ENCODE measurements at places on chromosomes 4 and X. TPM values are rescaled to one million over a fixed set of nuclear protein-coding genes. Genes with fewer than 3 reads are reported as not detected.

DNA sequence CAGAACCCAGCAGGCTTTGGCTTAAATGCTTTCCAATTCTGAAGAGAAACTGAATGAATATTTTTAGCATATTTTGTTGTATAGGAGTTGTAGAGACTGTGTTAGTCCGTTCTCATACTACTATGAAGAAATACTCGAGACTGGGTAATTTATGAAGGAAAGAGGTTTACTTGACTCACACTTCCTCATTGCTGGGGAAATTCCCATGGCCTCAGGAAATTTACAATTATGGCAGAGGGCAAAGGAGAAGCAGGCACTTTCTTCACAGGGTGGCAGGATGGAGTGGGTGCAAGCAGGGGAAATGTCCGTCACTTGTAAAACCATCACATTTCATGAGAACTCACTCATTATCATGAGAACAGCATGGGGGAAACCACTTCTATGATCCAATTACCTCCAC, 291.7 kb downstream of the PACRGL start:
- no peak overlapping the region for H3K27ac ChIP-seq
- no peak overlapping the region for H3K4me3 ChIP-seq
- no peaks in the 10 kb centered on the region for H3K36me3 ChIP-seq
- no peaks in the 10 kb centered on the region for H3K27me3 ChIP-seq
- no peak for DNase-seq
- H3K4me1 ChIP-seq = no peaks in the 10 kb centered on the region

GRCh38 chr4:126718136-126718535, 914.6 kb upstream of the INTU start:
- H3K4me3 ChIP-seq = no peak overlapping the region
- no peaks in the 10 kb centered on the region for H3K27me3 ChIP-seq
- no peak overlapping the region for H3K27ac ChIP-seq
- H3K4me1 ChIP-seq = no peaks in the 10 kb centered on the region
- no peak for DNase-seq
- no peaks in the 10 kb centered on the region for H3K36me3 ChIP-seq

GRCh38 chr4:48635310-48635709, 144.8 kb downstream of the FRYL start:
- no peak overlapping the region for H3K4me3 ChIP-seq
- peaks cover 4% of the 10 kb centered on the region for H3K4me1 ChIP-seq
- H3K27ac ChIP-seq = no peak overlapping the region
- H3K27me3 ChIP-seq = no peaks in the 10 kb centered on the region
- no peak for DNase-seq

- no peak overlapping the region for H3K27ac ChIP-seq
- no peaks in the 10 kb centered on the region for H3K4me1 ChIP-seq
- DNase-seq = no peak
- H3K27me3 ChIP-seq = no peaks in the 10 kb centered on the region
Measured at GRCh38 chr4:95531141-95531540, 17.6 kb downstream of the UNC5C start.

DNA sequence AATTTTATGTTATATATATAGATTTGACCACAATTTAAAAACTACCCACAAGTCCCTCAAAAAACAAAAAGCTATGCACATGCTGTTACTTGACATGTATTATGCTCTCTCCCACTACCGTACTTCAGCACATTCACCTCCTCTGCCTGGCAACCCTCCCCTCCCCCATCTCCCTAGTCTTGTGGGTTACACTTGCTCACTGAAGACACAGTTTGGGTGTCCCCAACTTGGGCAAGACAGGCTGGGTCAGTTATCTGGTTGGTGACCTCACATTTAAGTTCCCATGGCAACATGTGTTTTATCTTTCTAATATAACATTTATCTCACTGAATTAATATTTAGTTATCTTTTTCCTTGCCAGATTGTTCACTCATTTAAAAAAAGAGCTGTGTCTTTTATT, 32.7 kb downstream of the SEC24D start:
- no peaks in the 10 kb centered on the region for H3K4me1 ChIP-seq
- H3K27ac ChIP-seq = no peak overlapping the region
- H3K4me3 ChIP-seq = no peak overlapping the region
- DNase-seq = no peak

- no peaks in the 10 kb centered on the region for H3K36me3 ChIP-seq
- no peak overlapping the region for H3K4me3 ChIP-seq
- no peaks in the 10 kb centered on the region for H3K4me1 ChIP-seq
Measured at GRCh38 chr4:53942712-53943111, 121.7 kb downstream of the CHIC2 start.

DNA sequence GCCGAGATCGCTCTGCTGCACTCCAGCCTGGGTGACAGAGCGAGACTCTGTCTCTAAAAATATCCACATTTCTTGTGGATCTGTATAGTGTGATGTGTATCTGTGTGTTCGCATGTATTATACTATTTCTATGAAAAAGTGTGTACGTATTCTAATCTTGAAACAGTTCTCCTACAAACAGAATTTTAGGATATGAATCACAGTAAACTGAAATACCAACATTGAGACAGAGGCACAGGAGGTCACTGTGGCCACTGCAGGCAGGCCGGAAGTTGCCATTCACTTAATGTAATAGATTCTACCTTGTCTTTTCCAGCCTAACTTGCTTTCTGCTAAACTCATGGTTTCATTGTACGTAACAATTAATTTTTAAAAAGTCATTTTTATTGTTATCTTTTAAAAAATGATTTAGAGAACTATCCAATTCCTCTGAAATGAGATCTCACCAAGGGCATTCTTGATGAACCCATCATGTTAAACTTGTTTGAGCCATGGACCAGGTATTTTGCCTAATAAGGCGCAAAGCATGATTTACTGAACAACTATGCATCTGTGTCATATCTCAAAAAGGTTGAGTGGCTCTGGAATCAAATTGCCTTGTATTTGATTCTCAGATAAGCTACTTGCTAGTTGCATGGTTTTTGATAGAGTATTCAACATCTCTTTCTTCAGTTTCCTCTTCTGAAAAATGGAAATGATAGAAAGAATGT, 154.9 kb upstream of the GYPA start:
- H3K4me1 ChIP-seq = no peaks in the 10 kb centered on the region
- no peak for DNase-seq
- no peak overlapping the region for H3K27ac ChIP-seq
- no peaks in the 10 kb centered on the region for H3K36me3 ChIP-seq

GRCh38 chr4:127732623-127733328, 2.6 kb downstream of the SLC25A31 start:
- peaks cover 3% of the 10 kb centered on the region for H3K27me3 ChIP-seq
- no peak for DNase-seq
- no peak overlapping the region for H3K27ac ChIP-seq
- no peaks in the 10 kb centered on the region for H3K36me3 ChIP-seq
- H3K4me3 ChIP-seq = no peak overlapping the region

DNA sequence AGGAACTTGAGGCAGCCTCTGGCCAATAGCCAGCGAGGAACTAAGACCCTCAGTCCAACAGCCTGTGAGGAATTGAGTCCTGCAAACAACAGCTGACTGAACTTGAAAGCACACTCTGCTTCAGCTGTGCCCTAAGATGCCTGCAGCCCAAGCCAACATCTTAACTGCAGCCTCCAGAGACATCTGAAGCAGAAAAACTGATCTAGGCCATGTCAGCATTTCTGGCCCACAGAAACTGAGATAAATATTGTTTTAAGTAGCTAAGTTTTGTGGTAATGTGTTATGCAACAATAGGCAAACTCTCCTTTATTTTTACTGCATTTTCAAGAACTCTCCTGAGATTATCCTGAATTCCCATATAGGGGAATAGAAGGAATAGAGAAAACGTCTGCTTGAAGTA, 24.4 kb upstream of the PIGA start:
- no peaks in the 10 kb centered on the region for H3K27me3 ChIP-seq
- no peak overlapping the region for H3K27ac ChIP-seq
- no peak overlapping the region for H3K4me3 ChIP-seq
- H3K36me3 ChIP-seq = no peaks in the 10 kb centered on the region
- no peak for DNase-seq

DNA sequence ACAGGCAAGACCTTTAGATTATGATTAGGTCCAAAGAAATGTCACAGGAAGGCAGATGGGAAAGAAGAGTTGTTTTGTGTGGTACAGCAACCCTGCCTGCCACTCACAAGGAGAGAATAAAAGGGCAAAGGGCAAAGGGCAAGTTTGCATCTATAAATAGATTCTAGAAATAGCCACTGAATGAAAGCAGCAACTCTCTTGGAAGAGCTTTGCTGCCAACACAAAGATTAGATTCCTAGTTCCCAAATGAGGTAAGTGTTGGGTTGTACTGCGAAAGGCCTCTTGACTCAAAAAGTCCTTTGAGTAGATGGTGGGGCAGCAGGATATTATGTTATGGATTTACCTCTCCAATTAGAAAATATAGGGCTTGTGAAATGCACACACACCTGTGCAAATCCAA, 61.2 kb downstream of the MOSPD2 start:
- no peaks in the 10 kb centered on the region for H3K36me3 ChIP-seq
- H3K4me1 ChIP-seq = no peaks in the 10 kb centered on the region
- H3K27ac ChIP-seq = no peak overlapping the region
- DNase-seq = no peak

DNA sequence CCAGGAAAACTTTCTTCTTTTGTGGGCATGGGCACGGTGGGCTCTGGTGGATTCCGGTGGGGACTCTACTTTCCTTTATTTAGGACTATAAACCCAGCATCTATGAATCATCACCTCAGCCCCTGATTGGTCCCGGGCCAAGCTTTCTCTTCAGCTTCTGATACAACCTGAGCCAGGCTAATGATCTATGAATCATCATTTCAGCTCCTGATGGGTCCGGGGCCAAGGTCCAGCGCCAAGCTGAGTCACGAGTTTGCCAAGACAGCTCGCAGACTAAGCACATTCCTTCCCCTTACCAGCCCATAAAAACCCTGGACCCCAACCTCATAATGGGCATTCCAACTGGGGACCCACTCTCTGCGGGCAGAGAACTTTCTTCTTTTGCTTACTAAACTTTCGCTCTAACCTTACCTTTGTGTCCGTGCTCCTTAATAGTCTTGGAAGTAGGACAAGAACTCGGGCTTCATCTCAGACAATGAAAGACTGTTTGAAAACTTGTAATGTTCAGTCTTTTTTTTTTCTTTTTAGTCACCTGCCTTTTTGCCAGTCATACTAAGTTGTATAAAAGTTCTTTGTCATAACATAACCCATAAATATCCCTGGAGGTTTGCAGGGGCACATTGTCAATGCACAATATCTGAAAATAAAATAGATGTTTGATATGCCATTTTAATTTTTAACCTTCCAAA, 904.9 kb upstream of the EPHA5 start:
- H3K4me1 ChIP-seq = no peaks in the 10 kb centered on the region
- no peak for DNase-seq
- no peak overlapping the region for H3K27ac ChIP-seq
- H3K27me3 ChIP-seq = no peaks in the 10 kb centered on the region
- no peak overlapping the region for H3K4me3 ChIP-seq

- H3K36me3 ChIP-seq = peaks cover 34% of the 10 kb centered on the region
- DNase-seq = no peak
- H3K4me3 ChIP-seq = no peak overlapping the region
- no peak overlapping the region for H3K27ac ChIP-seq
Measured at GRCh38 chr4:185167234-185167633, 24.2 kb downstream of the SLC25A4 start.

DNA sequence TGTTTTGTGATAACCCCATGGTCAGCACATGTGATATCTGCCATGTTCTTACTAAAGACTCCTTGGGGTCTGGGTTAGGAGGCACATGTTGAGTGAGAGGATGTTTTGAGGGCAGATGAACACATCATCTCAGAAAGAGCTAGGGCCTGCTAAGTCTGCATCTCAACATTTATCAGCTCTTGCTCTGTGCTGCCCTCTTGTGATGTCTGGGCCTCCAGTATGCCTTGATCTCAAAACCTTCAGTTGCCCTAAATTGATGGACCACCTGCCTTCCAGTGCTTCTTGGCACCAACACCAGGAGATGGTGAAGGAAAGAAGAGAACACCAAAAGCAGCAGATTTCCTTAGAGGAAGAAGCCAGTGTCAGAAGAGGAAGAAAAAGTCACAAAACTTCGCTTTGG, 22.5 kb downstream of the MID1 start:
- H3K27me3 ChIP-seq = no peaks in the 10 kb centered on the region
- no peak overlapping the region for H3K27ac ChIP-seq
- no peak for DNase-seq
- H3K4me3 ChIP-seq = no peak overlapping the region
- no peaks in the 10 kb centered on the region for H3K36me3 ChIP-seq

GRCh38 chrX:39967348-39967747, 130.4 kb downstream of the BCOR start:
- H3K4me1 ChIP-seq = peaks cover 22% of the 10 kb centered on the region
- H3K27me3 ChIP-seq = no peaks in the 10 kb centered on the region
- no peaks in the 10 kb centered on the region for H3K36me3 ChIP-seq
- DNase-seq = no peak

GRCh38 chr4:151584101-151584500, 175.1 kb downstream of the FHIP1A start:
- no peak for DNase-seq
- no peak overlapping the region for H3K4me3 ChIP-seq
- no peaks in the 10 kb centered on the region for H3K27me3 ChIP-seq
- no peaks in the 10 kb centered on the region for H3K4me1 ChIP-seq
- no peaks in the 10 kb centered on the region for H3K36me3 ChIP-seq

DNA sequence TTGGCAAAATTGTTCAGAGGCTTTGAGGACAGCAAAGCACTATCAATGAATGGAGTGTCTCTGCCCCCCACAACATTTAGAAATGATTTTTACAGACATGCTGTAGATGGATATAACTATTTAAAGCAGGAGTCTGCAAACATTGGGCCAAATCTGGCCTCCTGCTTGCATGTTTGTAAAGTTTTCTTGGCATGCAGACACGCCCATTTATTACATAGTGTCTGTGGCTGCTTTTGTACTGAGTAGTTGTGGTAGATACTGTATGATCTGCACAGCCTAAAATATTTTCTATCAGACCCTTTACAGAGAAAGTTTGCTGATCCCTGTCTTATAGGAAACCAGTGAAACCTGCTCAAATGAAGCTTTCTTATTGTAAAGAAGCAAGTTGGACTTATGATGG, 45.5 kb upstream of the PHEX start:
- H3K27ac ChIP-seq = no peak overlapping the region
- peaks cover 3% of the 10 kb centered on the region for H3K4me1 ChIP-seq
- H3K36me3 ChIP-seq = peaks cover 2% of the 10 kb centered on the region
- no peaks in the 10 kb centered on the region for H3K27me3 ChIP-seq
- H3K4me3 ChIP-seq = no peak overlapping the region

DNA sequence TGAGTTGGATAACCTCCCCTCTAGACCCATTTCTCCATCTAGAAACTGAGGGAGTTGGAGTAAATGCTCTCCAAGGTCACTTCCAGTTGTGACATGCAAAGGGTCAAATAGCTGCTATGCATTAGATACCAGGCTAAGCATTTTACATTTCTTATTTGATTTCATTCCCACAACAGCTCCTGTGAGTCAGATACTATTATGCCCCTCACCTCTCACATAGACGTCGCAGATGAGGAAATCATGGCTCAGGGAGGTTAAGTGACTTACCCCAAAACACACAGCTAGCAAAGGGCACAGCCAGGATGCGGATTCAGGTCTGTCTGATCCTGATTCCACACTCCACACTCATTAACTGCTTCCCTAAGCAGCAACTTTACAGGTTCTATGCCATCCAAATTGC, 57.7 kb downstream of the PRPS1 start:
- H3K36me3 ChIP-seq = no peaks in the 10 kb centered on the region
- no peak overlapping the region for H3K4me3 ChIP-seq
- no peak overlapping the region for H3K27ac ChIP-seq
- H3K27me3 ChIP-seq = no peaks in the 10 kb centered on the region

Gene C1QTNF7
- total RNA-seq = not detected

Gene DMRTC1B
- 2.3 TPM for total RNA-seq

Gene EGF
- total RNA-seq = not detected

Gene FHIP1A
- total RNA-seq = 2.4 TPM

Gene ATP8A1
- 44.9 TPM for total RNA-seq

Gene ABLIM2
- total RNA-seq = 2.5 TPM

Gene ERCC6L
- 0.08 TPM for total RNA-seq

Gene BANK1
- 0.20 TPM for total RNA-seq

Gene FAM47E
- total RNA-seq = 0.34 TPM

Gene GLRA2
- not detected for total RNA-seq

Measured in CD4-positive, alpha-beta T cell (primary cell).